ENCODE measurements at places on chromosomes 7 and 10.
A peak's percentile ranks its signal among the peaks of the same experiment; 100 is the strongest.

- H3K36me3 ChIP-seq = no peaks in the 10 kb centered on the region
- no peaks in the 10 kb centered on the region for H3K27me3 ChIP-seq
- no peak for DNase-seq
- H3K4me1 ChIP-seq = no peaks in the 10 kb centered on the region
- no peak overlapping the region for H3K4me3 ChIP-seq
Observed at GRCh38 chr7:90857603-90858002, 261.5 kb downstream of the CDK14 start.

- peaks cover 33% of the 10 kb centered on the region for H3K36me3 ChIP-seq
- H3K4me3 ChIP-seq = peak overlapping the region; percentile 79
- DNase-seq = peak; percentile 58
- peaks cover 10% of the 10 kb centered on the region for H3K27me3 ChIP-seq
Observed at GRCh38 chr10:102394801-102395399, 605 bp upstream of the NFKB2 start.

DNA sequence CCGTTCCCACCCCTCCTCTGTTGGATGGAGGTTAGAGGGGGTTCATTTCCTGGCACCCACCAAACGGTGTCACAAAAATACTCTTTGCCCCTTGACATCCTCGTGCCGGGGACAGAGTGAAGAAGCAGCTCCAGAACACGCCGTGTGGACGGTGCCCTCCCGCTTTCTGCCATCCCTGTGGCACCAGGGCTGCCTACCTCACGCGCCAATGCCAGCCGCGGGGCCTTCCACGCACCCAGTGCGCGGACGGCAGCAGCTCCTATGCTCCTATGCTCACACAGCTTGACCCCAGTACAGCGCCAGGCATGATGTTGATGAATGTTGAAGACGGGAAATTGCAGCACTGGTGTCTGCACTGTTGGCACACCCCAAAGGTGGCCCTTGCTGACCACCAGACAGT is 507.2 kb upstream of the FOXK1 start:
- H3K4me1 ChIP-seq = no peaks in the 10 kb centered on the region
- H3K36me3 ChIP-seq = no peaks in the 10 kb centered on the region
- no peaks in the 10 kb centered on the region for H3K27me3 ChIP-seq
- DNase-seq = no peak
- H3K27ac ChIP-seq = no peak overlapping the region
- no peak overlapping the region for H3K4me3 ChIP-seq

GRCh38 chr7:82700741-82701140 is 257.2 kb upstream of the CACNA2D1 start:
- no peak for DNase-seq
- no peak overlapping the region for H3K4me3 ChIP-seq
- no peaks in the 10 kb centered on the region for H3K4me1 ChIP-seq
- H3K36me3 ChIP-seq = no peaks in the 10 kb centered on the region
- H3K27me3 ChIP-seq = no peaks in the 10 kb centered on the region

DNA sequence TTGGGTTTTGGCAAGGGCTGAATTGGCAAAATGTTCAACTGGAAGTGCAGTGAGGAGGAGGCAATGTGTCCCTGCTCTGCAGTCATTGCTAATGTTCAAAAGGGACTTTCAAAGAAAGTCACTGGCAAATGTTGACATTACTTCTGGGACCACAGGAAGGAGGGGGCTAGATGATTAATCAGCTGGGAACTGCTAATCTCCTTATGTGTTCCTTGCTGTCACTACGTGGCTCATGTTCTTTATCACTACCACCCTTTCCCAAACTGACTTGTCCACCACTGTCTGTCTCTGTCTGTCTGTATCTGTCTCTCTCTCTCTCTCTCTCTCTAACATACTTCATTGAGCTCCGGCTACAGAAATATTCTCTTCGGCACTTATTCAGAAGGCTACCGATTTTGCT is 86.9 kb upstream of the MTPN start:
- H3K4me1 ChIP-seq = no peaks in the 10 kb centered on the region
- DNase-seq = no peak
- no peaks in the 10 kb centered on the region for H3K27me3 ChIP-seq
- no peak overlapping the region for H3K4me3 ChIP-seq
- no peak overlapping the region for H3K27ac ChIP-seq
- no peaks in the 10 kb centered on the region for H3K36me3 ChIP-seq

DNA sequence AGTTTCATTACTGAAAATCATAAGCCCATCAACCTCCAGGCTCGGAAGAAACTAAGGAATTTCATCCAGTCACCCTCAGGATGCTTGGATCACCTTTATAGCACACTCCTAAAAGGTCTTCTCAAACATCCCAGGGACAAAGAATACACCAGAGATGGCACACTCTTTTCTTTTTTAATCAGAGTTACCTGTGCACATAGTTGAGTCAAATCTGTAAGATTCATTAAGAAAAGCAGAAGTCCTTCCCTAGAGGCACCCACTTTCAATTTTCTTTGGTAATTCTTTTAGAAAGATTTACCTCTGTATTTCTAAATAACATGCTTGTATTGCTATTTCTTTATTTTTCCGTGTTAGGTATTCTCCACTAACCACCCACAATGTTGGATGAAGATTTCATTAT is 50.6 kb upstream of the IL6 start:
- no peak for DNase-seq
- H3K27me3 ChIP-seq = no peaks in the 10 kb centered on the region
- H3K36me3 ChIP-seq = peaks cover 28% of the 10 kb centered on the region
- peak overlapping the region; percentile 95 for H3K27ac ChIP-seq
- peak overlapping the region; percentile 59 for H3K4me3 ChIP-seq
- H3K4me1 ChIP-seq = peaks cover 96% of the 10 kb centered on the region

DNA sequence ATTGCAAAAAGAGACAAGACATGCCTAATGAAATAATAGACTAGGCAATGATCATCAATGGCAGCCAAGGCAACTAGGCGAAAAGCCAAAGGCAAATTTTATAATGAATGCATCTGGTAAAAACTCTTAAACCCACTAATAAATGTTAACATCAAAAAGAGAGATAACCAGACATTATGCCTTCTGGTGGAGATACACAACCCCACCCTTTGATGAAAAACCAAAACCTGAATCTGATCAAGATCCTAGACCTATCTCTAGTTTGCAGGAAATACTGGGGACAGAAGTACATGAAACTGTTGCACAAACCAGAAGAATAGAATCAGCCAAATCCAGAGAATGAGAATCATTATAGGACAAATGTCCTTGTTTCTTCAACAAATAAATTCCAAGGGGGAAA is 22.0 kb upstream of the GSAP start:
- no peak overlapping the region for H3K27ac ChIP-seq
- H3K36me3 ChIP-seq = no peaks in the 10 kb centered on the region
- peaks cover 13% of the 10 kb centered on the region for H3K27me3 ChIP-seq
- no peak overlapping the region for H3K4me3 ChIP-seq

- no peak overlapping the region for H3K27ac ChIP-seq
- no peaks in the 10 kb centered on the region for H3K27me3 ChIP-seq
- no peak for DNase-seq
- H3K4me3 ChIP-seq = no peak overlapping the region
Observed at GRCh38 chr10:72310636-72311035, 36.9 kb downstream of the DDIT4 start.

- H3K36me3 ChIP-seq = no peaks in the 10 kb centered on the region
- peaks cover 34% of the 10 kb centered on the region for H3K27me3 ChIP-seq
- no peak within 1 kb of the TSS for H3K27ac ChIP-seq
- peaks cover 19% of the 10 kb centered on the region for H3K4me1 ChIP-seq
- peak; percentile 44 for DNase-seq
Observed at GRCh38 chr7:120988591-120989256, at the start of gene CPED1. CPED1 (plus strand) TSS chr7:120988711; CDS start chr7:120989622, 911 bp downstream.

GRCh38 chr10:131310142-131310541 is 1.4 kb downstream of the TCERG1L start:
- no peak overlapping the region for H3K4me3 ChIP-seq
- peaks cover 13% of the 10 kb centered on the region for H3K4me1 ChIP-seq
- H3K36me3 ChIP-seq = no peaks in the 10 kb centered on the region
- DNase-seq = no peak
- peaks cover 52% of the 10 kb centered on the region for H3K27me3 ChIP-seq

- peaks cover 50% of the 10 kb centered on the region for H3K27me3 ChIP-seq
- peaks cover 15% of the 10 kb centered on the region for H3K4me1 ChIP-seq
- no peak for DNase-seq
- H3K36me3 ChIP-seq = peaks cover 3% of the 10 kb centered on the region
Observed at GRCh38 chr7:100590077-100590737, 4.1 kb downstream of the FBXO24 start.

- H3K4me3 ChIP-seq = no peak overlapping the region
- no peak overlapping the region for H3K27ac ChIP-seq
- H3K36me3 ChIP-seq = no peaks in the 10 kb centered on the region
- H3K4me1 ChIP-seq = no peaks in the 10 kb centered on the region
- peak; percentile 34 for DNase-seq
Observed at GRCh38 chr7:77989981-77990566, 191.5 kb downstream of the PHTF2 start.

DNA sequence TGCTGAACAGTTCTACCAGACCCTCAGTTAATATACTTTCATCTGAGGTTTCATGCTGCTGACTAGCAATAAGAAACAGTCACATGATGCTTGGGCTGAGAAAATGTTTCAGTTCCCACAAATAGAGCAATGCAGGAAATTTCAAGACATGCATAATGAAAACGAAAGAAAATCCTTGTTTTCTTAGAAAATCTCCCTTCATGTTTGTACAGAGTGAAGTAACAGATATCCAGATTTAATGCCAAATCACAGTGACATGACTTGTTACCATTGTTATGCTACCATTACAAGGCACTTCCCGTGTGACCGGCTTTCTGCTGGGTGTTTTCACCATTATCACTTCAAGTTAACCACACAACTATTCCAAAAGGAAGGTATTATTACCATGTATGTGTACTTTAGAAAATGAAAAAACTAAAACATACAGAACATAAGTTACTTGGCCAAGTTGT is 121.7 kb downstream of the DOCK4 start:
- H3K4me3 ChIP-seq = no peak overlapping the region
- peaks cover 10% of the 10 kb centered on the region for H3K4me1 ChIP-seq
- H3K36me3 ChIP-seq = no peaks in the 10 kb centered on the region
- H3K27me3 ChIP-seq = peaks cover 8% of the 10 kb centered on the region
- no peak for DNase-seq

GRCh38 chr10:75049316-75050148 is 61.9 kb upstream of the SAMD8 start:
- H3K36me3 ChIP-seq = no peaks in the 10 kb centered on the region
- DNase-seq = no peak
- peaks cover 4% of the 10 kb centered on the region for H3K4me1 ChIP-seq
- H3K27me3 ChIP-seq = peaks cover 1% of the 10 kb centered on the region
- no peak overlapping the region for H3K27ac ChIP-seq

- no peaks in the 10 kb centered on the region for H3K36me3 ChIP-seq
- peaks cover 74% of the 10 kb centered on the region for H3K27me3 ChIP-seq
- peaks cover 19% of the 10 kb centered on the region for H3K4me1 ChIP-seq
- H3K4me3 ChIP-seq = no peak overlapping the region
Observed at GRCh38 chr7:50795253-50795652, 12.6 kb upstream of the GRB10 start.

DNA sequence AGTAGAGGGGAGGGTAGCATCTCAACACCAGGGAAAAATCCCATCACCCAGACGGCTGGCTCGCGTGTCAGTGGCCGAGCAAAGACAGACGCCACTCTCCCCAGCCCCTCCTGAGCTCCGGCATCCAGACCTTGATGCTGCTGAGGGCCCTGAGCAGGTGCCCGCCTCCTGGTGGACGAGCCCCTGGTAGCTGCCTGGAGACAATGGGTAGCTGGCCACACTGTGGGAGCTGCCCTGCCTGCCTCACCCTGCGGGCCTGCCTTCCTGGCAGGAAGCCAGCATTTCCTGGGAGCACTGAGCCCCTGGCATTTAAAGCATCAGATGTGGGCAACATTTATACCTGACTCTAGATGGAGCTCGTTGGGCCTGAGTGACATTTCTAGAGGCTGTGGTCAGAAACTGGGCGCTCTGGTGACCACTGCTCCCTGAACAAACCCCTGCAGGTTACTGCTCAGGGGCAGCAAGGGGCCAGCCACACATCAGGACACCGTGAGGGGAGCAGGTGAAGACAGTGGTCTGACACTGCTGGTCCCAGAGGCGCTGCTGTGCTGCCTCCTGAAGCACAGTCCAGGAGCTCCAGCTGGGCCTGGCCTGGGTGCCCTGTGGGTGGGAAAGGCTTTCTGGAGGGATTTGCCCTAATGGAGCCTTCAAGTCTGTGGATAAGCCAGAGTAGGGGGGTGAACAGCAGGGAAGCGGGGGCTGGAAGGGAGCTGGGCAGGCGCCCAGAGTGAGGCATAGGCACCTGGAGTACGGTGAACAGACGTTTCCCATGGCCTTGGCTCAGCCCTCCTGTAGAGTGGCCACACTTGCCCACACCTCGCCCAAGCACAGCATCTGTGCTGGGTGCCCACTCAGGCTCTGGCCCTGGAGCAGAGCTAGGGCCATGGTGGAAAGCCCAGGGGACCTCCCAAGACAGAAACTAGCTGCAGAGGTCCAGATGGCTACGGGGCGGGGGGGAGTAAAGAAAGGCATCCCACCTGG is 138.7 kb downstream of the MAPK8 start:
- no peaks in the 10 kb centered on the region for H3K36me3 ChIP-seq
- H3K27me3 ChIP-seq = peaks cover 3% of the 10 kb centered on the region
- H3K4me1 ChIP-seq = no peaks in the 10 kb centered on the region
- no peak overlapping the region for H3K4me3 ChIP-seq
- H3K27ac ChIP-seq = no peak overlapping the region
- no peak for DNase-seq

DNA sequence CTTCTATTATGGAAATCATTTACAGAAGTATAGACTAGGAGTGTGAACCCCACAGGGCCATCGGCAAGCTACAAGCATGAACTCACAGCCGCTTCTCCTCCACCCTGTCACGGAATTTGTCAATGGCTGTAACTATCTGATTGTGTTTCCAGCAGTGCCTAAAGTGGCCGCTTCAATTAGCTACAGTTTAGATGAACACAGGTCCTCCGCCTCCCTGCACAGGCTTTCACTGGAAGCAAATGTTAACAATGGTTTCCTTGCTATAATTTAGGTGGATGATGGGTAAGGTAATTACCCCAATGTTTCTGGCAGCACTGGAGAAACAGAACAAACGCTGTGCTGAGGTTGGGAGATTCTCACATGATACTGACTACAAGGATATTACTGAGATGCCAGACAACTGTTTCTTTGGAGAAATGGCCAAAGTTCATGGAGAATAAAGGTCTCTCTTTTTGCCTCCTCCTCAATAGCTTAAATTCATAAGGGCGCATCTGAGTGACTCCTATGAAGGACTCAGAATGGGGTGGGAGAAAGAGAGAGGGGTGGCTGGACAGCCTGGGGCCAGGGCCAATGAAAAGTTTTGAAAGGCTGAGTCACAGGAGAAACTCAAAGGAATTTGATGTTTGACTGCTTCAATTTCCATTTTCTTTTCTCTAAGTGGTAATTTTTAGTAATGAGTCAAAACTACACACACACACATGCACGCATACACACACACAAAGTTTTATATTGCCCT is 78.9 kb downstream of the SVIL start:
- H3K36me3 ChIP-seq = peaks cover 14% of the 10 kb centered on the region
- no peak overlapping the region for H3K4me3 ChIP-seq
- no peak for DNase-seq
- peaks cover 18% of the 10 kb centered on the region for H3K4me1 ChIP-seq
- no peak overlapping the region for H3K27ac ChIP-seq

Measured in activated naive CD4-positive, alpha-beta T cell treated with anti-CD3 and anti-CD28 coated beads, Interleukin-2, amount 10 ng/mL, durations not matched to agents 7 days and 5 days (primary cell).